ENCODE measurements at places on chromosomes 11 and 22. TPM values are rescaled to one million over a fixed set of nuclear protein-coding genes. Genes with fewer than 3 reads are reported as not detected.

SYT12 gene
- not detected for total RNA-seq

- H3K36me3 ChIP-seq = no peaks in the 10 kb centered on the region
- no peak overlapping the region for H3K27ac ChIP-seq
- no peak overlapping the region for H3K4me3 ChIP-seq
- H3K27me3 ChIP-seq = no peaks in the 10 kb centered on the region
Measured at GRCh38 chr11:117621226-117621625, 175.8 kb downstream of the DSCAML1 start.

DNA sequence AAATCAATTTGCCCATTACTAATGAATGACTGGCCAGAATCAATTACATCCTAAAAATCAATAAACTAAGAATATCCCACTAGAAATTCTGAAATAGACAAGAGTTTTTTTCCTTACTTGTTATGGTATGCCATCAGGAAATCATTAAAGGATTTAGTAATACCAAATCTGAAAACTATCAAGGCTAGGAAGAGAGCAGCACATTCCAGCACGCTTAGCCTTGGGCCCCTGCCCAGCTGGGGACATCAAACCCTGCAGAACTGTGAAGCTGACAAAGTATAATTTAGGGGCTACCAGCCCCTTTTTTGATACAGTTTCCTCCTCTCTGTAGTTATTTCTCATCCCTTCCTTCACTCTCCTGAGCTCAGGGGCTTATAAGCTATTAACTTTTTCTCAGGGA, 247.8 kb upstream of the ZC3H12C start:
- no peaks in the 10 kb centered on the region for H3K4me1 ChIP-seq
- H3K27ac ChIP-seq = no peak overlapping the region
- peak; percentile 16 for DNase-seq
- no peak overlapping the region for H3K4me3 ChIP-seq
- H3K27me3 ChIP-seq = no peaks in the 10 kb centered on the region

GRCh38 chr11:121461843-121462242, 9.1 kb upstream of the SORL1-AS1 start:
- no peaks in the 10 kb centered on the region for H3K36me3 ChIP-seq
- no peaks in the 10 kb centered on the region for H3K27me3 ChIP-seq
- H3K27ac ChIP-seq = no peak overlapping the region
- no peak for DNase-seq

PYGM gene
- 3.7 TPM for total RNA-seq

- H3K27ac ChIP-seq = no peak overlapping the region
- H3K27me3 ChIP-seq = no peaks in the 10 kb centered on the region
- DNase-seq = no peak
- H3K4me3 ChIP-seq = no peak overlapping the region
- no peaks in the 10 kb centered on the region for H3K4me1 ChIP-seq
Measured at GRCh38 chr11:48193876-48194275, 22.7 kb upstream of the OR4B1 start.

GRCh38 chr11:129613071-129613470, 202.6 kb upstream of the TMEM45B start:
- H3K27ac ChIP-seq = no peak overlapping the region
- H3K4me3 ChIP-seq = no peak overlapping the region
- no peaks in the 10 kb centered on the region for H3K36me3 ChIP-seq

DNA sequence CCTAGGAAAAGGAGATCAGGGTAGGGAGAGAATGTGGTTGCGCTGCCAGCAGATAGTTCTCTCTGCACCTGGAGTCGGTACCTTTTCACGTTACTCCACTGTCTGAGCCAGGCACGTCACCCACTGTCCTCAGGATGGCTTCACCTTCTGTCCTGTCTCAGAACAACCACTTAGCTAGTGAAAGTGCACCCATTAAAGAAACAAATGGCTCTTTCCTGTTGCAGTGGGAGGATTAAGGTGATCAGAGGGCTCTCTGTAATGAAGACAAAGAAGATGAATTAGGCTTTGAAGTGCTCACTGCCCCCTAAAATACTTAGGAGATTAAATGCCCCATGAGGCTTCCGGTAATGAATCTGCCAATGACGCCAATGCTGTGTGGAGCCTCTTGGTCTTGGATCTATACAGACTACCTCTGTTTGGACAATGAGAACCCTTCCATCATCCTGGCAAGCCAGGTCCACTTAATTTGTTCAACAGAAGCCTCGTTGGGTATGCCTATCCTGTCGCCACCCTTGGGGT, 113.7 kb downstream of the INSC start:
- no peak for DNase-seq
- no peak overlapping the region for H3K4me3 ChIP-seq
- no peaks in the 10 kb centered on the region for H3K27me3 ChIP-seq

- no peaks in the 10 kb centered on the region for H3K4me1 ChIP-seq
- H3K27ac ChIP-seq = no peak overlapping the region
- no peaks in the 10 kb centered on the region for H3K36me3 ChIP-seq
- no peaks in the 10 kb centered on the region for H3K27me3 ChIP-seq
- no peak for DNase-seq
Measured at GRCh38 chr22:21054714-21055563, 9.2 kb downstream of the LRRC74B start.

HPX gene
- 3.5 TPM for total RNA-seq

DNA sequence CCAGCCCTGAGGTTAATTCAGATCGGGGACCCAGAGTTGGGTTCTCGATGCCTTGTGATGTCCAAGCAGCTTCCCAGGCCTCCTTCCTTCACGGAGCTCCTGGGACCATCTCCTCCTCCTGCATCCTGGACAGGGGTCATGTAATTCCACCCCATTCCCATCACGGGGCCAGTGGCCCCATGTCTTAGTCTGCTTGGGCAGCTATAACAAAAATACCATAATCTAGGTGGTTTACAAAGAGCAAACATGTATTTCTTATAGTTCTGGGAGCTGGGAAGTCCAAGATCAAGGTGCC, 41.7 kb upstream of the PRDM11 start:
- no peak overlapping the region for H3K4me3 ChIP-seq
- DNase-seq = no peak
- H3K4me1 ChIP-seq = no peaks in the 10 kb centered on the region
- H3K27ac ChIP-seq = no peak overlapping the region

DNA sequence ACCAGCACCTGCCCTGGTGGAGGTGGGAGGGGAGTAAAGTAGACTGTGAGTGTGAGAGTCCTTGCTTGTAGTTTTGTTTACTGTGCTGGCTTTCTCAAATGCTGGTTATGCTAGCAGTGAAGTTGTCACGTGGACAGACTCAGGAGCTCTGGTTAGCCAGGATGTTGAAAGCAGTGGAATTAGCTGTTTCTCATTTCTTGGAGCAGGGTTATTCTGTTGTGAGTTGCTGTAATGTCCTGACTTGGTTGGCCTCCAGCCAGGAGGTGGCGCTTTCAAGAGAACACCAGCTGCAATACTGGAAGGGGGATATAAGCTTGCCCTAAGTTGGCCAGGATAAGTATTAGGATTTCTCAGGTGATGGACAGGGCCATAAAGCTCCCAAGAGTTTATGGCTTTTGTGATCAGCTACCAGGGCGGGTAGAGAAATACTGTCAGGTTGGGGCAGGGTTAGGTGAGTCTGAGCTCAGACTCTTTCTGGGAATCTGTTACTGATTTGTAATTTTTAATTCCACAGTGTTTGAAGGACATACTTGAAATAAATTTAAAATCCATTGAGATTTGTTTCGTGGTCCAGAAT, 13.7 kb downstream of the CYP2D6 start:
- no peak overlapping the region for H3K4me3 ChIP-seq
- no peak for DNase-seq
- H3K36me3 ChIP-seq = no peaks in the 10 kb centered on the region
- H3K27ac ChIP-seq = peak overlapping the region; percentile 29

- no peak overlapping the region for H3K27ac ChIP-seq
- peaks cover 34% of the 10 kb centered on the region for H3K27me3 ChIP-seq
- H3K4me3 ChIP-seq = no peak overlapping the region
Measured at GRCh38 chr22:49425356-49425755, 402.3 kb downstream of the BRD1 start.

GRCh38 chr11:57163160-57163868, 18.4 kb upstream of the LRRC55 start:
- peaks cover 2% of the 10 kb centered on the region for H3K4me1 ChIP-seq
- H3K4me3 ChIP-seq = no peak overlapping the region
- no peak overlapping the region for H3K27ac ChIP-seq
- H3K36me3 ChIP-seq = no peaks in the 10 kb centered on the region
- no peak for DNase-seq

DNA sequence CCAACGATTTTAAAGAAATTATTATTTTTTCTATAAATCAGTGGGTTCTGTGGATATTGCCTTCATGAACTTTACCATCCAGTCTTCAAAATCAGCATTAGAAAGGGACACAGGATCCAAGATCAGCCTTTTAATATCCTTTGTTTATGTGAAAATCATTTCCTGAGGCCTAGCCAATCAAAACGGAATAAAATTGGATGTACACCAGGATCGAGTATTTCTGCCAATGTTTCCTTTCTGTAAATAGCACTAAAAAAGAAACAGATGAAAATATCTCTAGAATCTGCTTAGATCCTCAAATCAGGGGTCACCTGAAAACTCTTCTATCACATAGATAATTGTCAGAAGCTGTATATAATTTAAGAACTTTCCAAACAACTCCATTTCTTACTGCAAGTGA, 1598.5 kb downstream of the LRRC4C start:
- H3K27ac ChIP-seq = no peak overlapping the region
- no peaks in the 10 kb centered on the region for H3K4me1 ChIP-seq
- no peaks in the 10 kb centered on the region for H3K27me3 ChIP-seq
- no peak for DNase-seq

PRG2 gene
- 0.71 TPM for total RNA-seq

All from lung (tissue), 17 donors.